ENCODE measurements at places on chromosomes 5 and 9.

GRCh38 chr5:30030101-30030500 is 1163.4 kb upstream of the CDH6 start:
- DNase-seq = no peak

DNA sequence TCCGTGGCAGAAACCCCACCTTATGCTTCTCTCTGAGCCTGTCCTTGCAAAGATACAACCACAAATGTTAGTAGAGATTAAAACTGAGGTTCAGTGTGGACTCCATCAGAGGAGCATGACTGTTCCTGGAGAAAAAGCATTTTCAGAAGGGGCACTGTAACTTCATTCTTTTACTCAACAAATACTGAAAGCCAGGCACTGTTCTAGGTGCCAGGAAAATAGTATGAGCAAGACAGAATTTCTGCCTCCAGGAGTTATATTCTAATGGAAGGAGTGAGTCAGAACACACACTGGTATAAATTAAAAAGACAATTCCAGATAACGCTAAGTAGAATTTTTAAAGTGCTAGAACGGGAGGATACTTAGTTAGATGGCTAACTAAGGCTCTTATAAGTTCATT is 251.4 kb upstream of the GAS1 start:
- no peak for DNase-seq

DNA sequence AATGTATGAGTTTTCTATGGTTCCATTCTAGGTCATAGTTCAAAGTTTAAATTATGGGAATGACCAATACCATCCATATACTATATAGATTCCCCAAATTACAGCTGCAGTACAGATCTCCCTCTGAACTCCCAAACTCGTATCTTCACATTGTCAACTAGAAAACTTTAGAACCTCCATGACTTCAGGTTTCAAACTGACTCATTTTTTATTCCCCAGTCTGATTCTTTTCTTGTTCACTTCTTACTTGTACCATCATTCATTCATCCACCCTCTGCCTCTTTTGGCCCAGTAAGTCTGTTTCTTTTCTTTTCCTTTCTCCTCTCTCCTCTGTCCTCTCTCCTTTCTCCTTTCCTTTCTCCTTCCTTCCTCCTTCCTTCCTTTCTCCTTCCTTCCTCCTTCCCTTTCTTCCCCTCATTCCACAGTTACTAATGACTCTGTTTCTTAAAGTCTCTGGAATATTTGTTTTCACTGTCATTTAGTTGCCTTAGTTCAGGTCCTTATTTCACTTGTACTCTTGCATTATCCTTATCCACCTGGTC is 30.5 kb downstream of the RAD23B start:
- no peak for DNase-seq

- DNase-seq = no peak
Measured at GRCh38 chr9:4170231-4170630, 129.6 kb downstream of the GLIS3 start.

GRCh38 chr9:104794070-104794469 is 30.1 kb downstream of the NIPSNAP3B start:
- no peak for DNase-seq

DNA sequence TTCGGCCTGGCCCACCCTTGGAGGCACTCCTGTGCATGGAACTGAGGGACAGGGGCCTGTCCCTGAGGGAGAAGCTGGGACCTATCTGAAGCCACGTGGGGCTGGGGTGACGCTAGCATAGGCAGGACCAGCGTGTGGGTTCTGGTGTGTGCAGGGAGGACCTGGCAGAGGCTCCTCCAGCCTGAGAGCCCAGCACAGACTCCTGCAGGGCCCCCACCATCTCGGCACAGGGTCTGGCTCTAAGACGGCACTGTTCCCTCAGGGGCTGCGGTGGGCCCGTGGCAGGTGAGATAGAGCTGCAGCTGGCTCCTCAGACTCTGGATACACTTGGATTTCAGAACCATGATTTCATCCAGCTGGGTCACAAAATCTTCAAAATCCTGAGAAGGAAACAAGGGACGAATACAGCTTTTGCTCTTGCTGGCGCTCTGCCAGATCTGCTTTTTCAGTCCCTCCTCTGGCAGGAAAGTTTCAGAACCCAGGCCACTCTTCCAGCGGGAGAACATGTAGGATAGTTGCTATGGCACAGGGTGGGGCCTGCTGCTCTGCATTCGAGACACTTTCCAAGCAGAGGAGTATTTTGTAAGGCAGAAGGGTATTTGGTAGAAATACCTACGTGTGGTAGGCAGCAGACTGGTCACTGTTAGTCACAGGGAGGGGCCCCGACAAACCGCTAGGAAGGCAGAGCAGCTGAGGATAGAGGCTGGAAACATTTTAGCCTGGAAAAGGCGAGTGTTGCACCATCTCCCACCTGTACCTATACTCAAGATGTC is 74.7 kb downstream of the KIF24 start:
- DNase-seq = no peak

DNA sequence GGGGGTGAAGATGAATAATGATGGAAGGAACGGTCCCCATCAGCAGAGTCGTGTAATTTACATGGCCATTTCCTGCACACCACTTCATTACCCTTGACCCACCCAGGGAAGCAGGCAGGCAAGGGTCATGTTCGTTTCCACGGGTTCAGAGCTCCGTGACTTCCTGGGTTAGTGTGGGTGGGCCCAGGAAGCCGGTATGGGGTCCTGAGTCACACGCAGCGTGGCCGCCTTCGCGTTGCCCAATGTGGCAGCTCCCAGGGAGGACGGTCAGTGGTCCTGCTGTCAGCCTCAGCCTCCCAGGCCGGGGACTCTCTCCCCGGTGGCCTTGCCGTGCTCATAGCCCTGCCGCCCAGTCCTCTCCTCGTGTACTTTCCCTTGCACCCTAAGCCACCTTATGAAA is 5.1 kb upstream of the TERT start:
- DNase-seq = no peak

DNA sequence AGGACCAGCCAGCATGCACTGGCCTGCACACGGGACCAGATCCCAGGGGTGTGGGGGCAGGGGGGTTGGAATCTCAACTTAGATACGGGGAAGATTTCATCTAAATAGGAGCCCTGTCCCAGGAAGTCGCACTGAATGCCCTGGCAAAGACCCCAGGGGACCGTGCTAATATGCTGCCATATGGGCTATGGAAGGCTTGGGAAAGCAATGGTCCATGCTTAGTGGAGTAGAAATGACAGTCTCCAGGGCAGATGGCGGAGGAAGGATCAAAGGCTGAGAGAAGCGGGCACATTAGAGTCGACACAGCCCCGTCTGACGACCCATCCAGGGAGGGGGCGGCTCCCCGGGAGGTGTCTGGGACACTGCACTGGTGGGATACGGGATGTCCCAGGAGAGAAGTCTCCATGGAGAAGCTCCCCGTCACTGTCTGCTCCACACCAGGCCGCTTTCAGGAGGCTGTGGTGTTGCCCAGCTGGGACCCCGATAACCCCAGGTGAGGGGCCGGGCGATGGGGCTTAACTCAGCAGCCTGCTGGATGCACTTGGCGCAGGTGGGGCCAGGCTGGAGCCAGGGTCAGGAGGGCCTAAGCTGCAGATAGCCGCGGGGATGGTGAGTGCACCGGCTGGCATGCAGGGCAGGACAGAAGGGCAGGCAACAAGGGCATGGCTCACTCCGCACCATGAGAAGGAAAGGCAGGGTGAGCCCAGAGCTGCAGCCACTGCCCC is 377.7 kb upstream of the IRX1 start:
- no peak for DNase-seq

- DNase-seq = no peak
Measured at GRCh38 chr9:2109069-2109650, 94.0 kb downstream of the SMARCA2 start.

- DNase-seq = no peak
Measured at GRCh38 chr9:37290940-37291485, 131.5 kb upstream of the GRHPR start.

Measured in stimulated activated effector memory CD8-positive, alpha-beta T cell treated with anti-CD3 and anti-CD28 coated beads, Interleukin-12 subunit alpha, Interleukin-12 subunit beta, amount 100 ng/mL, for 72 hours (primary cell).